ENCODE measurements at places on chromosomes 6 and 20.
A peak's percentile ranks its signal among the peaks of the same experiment; 100 is the strongest.

DNA sequence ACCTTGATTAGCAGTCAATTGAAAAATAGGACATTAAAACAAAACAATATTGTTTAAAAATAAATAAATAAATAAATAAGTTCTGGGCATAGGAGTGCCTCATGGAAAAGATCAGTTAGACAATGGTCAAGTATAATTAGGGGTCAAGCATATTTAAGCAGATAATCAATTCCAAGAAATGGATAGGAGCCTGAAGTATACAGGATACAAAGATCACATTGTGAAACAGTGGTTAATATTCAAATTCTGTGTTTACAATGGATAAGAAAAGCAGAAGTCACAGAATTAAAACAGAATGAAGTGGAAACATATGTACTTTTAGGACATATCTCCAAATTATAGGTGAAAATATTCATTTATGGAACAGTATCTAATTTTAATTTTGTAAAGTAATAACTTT lies 1028.6 kb upstream of the CITED2 start:
- DNase-seq: no peak

DNA sequence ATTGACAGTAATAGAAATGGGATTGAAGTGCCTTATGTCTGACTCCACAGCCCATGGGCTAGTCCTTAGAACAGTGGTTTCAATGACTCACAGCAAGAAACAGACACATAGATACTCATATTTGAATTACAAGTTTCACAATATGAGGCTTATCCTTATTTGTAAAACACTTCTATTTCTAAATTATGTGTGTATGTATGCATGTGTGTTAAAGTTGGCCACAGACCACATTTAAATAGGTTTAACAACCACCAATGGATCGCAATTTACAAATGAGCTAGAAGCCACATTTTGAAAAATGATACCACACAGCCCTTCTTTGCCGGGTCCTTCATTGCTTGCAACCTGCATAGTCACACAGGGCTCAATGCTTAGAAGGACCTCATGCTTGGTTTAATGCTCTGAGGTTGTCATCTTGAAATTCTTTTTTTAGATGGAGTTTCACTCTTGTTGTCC lies 157.8 kb upstream of the PREP start:
- DNase-seq: no peak

- peak; percentile 78 for DNase-seq
These were observed 993 bp upstream of the NCOA7 start for GRCh38 chr6:125789576-125790357.

GRCh38 chr6:14897831-14898230 lies 348.0 kb upstream of the JARID2 start:
- no peak for DNase-seq
